ENCODE measurements at places on chromosomes 11 and 22. TPM values are rescaled to one million over a fixed set of nuclear protein-coding genes. Genes with fewer than 3 reads are reported as not detected.

The BACE1 gene
- polyA plus RNA-seq: 1.9 TPM

The TRIM49 gene
- polyA plus RNA-seq: not detected

The WEE1 gene
- polyA plus RNA-seq: 48.9 TPM

The OR4D5 gene
- polyA plus RNA-seq: not detected

The RIMBP3C gene
- polyA plus RNA-seq: 0.03 TPM

The MUC5AC gene
- polyA plus RNA-seq: not detected

The LUZP2 gene
- 3.8 TPM for polyA plus RNA-seq

The BDNF gene
- 4.2 TPM for polyA plus RNA-seq

The PTGDR2 gene
- polyA plus RNA-seq: 0.57 TPM

The AQP11 gene
- polyA plus RNA-seq: 3.4 TPM

The CCDC157 gene
- 3.7 TPM for polyA plus RNA-seq

All from GM23338 (cell line).